ENCODE measurements at places on chromosomes 6 and 20.

- no peak for DNase-seq
Observed at GRCh38 chr20:42688576-42688975, 501.1 kb downstream of the PTPRT start.

DNA sequence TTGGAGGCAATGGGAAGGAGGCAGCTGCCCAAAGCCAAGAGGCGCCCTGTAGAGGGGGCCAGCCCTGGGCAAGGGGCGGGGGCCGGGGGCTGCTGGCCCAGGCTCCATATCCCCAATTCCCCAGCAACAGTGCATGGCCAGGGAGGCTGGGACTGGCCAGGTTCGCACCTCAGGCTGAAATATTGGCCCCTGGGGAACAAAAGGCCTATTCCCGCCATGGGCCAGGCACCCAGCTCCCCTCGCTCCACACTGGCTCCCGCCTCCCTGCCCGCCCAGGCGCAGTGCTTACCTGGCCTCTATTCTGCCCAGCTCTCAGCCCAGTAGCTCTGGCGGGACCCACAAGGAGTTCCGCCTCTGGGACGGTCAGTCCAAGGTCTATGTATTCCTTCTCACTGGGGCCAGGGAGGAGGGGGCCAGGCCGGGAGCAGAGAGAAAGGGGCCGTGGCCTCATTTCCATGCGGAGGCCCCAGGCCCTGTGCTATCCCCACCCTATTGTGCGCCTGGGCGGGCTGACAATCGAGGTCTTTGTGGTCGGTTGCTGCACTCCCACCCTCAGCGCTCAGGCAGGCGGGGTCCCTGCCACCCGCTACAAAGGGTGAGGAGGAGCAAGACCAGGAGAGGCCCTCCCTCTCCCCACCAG, 42.3 kb downstream of the YTHDF1 start:
- no peak for DNase-seq

GRCh38 chr20:54525916-54526590, 50.7 kb downstream of the DOK5 start:
- no peak for DNase-seq

DNA sequence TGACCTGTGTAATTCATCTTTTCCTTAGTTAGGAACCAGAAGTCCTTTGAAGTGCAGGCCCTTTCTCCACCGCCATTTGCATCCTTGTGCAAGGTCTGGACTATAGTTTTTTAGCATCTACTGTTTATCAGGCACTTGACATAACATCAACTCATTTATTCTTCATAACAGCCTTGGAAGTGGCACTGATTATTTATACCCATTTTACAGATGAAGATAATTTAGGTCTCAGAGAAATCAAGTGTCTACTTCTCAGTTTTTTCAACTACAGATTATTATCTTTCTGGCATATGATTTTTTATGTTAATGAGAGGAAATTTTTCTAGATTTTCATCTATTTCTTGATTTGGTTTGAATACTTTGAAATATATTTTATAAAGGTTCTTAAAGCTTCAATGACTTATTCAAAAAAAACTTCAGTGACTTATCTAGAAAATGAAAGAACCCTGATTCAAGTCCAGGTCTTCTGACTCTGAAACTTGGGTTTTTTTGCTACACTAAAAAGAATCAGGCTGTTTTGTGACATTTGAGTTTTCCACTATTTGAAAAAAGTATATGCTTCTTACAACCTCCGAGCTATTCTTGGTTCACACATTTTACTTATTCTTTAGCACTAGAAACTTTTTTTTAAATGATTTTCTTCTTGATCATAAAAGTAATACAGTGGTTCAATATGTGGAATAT, 3.1 kb upstream of the UBE2J1 start:
- no peak for DNase-seq

- DNase-seq = no peak
Observed at GRCh38 chr20:41334036-41334435, 6.6 kb upstream of the LPIN3 start.

- DNase-seq = no peak
Observed at GRCh38 chr6:21707524-21708319, 114.2 kb downstream of the SOX4 start.

- no peak for DNase-seq
Observed at GRCh38 chr6:141657812-141658211, 474.9 kb upstream of the GJE1 start.

GRCh38 chr20:59084041-59084850, 41.7 kb upstream of the PRELID3B start:
- DNase-seq = no peak

DNA sequence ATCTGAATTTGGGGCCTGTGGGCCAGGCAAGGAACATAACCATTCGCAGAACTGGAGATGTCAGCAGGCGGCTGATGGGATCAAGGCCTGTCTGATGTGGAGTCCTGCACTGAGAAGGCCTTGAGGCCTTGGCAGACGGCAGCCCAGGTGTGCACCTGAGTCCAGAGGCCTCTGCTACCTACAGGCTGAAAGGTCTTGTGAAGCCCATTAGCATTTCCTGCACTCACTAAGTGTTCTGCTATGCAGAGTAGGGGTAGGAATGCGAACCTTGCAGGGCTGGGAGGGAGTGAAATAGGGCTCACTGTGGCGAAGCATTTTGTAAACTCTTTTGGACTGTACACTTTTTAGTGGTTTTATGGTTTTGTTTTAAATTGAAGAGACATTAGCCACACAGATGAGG, 48.3 kb upstream of the RNF24 start:
- DNase-seq = no peak

DNA sequence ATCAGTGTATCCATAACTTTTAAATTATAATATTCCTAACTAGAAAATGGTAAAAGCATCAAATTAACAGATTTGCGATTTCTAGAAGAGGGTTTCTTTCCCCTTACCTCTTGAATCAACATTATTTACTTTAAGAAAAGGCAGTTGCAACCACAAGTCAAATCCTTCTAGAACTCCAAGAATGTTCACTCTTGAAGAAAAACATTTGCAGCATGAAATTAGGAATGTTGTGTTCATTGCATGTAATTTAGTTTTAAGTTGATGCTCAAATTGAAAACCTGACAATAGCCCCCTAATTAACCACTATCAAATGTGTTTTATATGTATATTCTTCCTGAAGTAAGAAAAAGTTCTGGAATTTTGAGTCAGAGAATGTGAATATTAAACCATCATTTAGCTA, 2.3 kb upstream of the REV3L start:
- no peak for DNase-seq

- DNase-seq = no peak
Observed at GRCh38 chr6:21501815-21502214, 91.7 kb upstream of the SOX4 start.

GRCh38 chr6:90385759-90386313, 89.2 kb upstream of the BACH2 start:
- no peak for DNase-seq

- no peak for DNase-seq
Observed at GRCh38 chr6:39793516-39793915, 1.3 kb downstream of the DAAM2 start.

- no peak for DNase-seq
Observed at GRCh38 chr20:9503526-9504245, 10.7 kb upstream of the LAMP5 start.

GRCh38 chr6:79334674-79335073, 100.2 kb upstream of the HMGN3 start:
- no peak for DNase-seq

DNA sequence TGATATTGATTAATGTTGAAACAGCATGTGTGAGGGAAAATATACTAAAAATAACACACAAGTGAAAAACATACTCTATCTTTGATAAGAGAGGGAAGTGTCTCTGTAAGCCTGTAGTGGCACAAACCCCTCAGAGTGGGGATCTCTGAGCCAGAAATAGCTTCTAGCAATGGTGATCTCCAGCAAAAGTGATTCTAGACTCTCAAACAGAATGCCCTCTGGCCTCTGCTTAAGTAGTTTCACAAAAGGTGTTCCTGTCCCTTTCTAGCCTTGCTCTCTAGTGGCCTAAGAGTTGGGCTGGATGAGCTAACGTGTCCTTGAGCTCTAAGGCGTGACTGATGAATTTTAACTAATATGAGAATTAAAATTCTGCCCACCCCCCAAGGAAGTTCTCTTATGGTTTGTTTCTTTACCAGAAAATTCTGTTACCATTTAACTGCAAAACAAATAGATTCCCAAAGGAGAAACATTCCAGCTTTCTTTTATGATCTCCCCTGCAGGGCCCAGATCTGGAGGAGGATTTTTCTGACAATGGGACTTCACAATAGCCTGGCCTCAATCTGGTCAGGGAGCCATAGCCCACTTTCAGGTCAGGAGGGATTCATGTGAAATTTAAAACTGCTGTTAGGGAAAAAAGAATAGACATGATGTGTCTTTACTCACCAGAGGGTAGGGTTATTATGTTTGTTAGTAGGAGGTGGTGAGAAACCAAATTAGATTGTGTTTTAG, 182.5 kb upstream of the LAMP5 start:
- no peak for DNase-seq

DNA sequence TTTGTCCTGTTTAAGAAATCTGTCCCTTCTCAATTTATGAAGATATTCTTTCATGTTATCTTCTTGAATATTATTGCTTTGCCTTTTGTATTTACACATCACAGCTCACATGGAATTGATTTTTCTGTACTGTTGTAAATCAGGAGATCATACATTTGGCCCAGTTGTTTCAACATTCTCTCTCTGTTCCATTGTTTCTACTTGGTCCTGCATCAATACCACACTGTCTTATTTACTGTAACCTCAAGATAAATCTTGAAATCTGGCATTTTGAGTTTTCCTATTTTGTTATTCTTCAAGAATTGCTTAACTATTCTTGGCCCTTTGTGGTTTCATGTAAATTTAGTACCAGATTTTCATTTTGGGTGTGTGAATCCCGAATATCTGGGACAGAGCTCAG, 121.7 kb upstream of the CCN2 start:
- DNase-seq = no peak
